ENCODE measurements at places on chromosomes 5 and 9.
A peak's percentile ranks its signal among the peaks of the same experiment; 100 is the strongest.

DNA sequence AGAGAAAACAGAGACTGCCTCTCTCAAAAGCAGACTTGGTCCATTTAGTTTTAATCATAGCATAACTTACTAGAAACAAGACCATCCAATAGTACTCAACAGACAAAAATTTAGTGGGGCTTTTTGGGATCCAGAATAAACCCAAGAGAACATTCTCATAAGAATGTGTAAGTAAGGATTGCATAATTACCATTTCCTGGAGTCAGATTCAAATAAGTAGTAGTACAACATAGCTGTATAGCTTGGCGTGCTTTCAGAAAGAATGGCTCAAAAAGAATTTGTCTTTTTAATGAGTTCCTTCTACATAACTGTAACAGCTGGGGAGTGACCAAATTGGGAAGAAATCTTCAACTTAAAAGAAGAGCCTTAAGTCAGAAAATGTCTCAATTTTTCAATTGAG is 145.4 kb downstream of the DENND1A start:
- no peak for DNase-seq

- no peak for DNase-seq
These were observed 9.4 kb upstream of the RNF180 start for GRCh38 chr5:64156261-64156660.

DNA sequence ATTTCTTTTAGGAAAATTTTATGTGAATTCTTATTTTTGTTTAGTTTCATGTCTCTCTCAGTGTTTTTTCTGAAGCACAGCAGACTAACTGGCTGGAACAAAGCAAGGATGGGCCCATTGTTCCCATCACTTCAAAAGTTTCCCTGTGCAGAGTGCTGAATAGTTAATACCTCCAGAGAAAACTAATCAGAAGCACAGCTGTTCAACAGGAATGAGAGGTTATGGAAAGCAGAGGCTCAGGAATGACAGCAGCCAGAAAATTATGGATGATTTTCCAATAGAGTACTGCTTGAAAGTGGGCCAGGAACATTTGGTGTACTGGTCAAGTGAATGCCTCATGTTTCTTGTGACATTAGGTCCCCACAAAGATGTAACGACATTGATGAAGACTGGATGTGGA is 173.0 kb upstream of the TARS1 start:
- no peak for DNase-seq

DNA sequence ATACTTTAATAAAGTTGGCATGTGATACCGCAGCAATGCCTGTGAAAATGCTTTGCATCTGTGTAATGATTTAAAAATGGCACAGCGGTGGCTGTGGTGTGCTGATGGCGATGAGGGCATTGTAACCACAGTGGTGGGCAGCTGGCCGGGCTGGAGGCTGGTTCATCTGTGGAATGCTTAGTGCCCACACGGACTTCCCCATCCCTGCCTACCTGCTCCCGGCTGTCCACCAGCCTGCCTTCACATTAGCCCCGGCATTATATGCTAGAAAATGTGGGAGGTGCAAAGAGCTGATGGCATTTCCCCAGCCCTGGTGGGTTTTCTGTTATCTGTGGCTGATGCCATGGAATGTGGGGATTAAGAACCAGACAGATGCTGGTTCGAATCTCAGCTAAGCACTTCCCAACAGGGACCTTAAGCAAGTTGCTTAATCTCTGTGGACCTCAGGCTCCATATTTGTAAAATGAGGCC is 2.9 kb upstream of the NDST1 start:
- no peak for DNase-seq

- DNase-seq, result no peak
These were observed 61.3 kb downstream of the DROSHA start for GRCh38 chr5:31470608-31471007.

DNA sequence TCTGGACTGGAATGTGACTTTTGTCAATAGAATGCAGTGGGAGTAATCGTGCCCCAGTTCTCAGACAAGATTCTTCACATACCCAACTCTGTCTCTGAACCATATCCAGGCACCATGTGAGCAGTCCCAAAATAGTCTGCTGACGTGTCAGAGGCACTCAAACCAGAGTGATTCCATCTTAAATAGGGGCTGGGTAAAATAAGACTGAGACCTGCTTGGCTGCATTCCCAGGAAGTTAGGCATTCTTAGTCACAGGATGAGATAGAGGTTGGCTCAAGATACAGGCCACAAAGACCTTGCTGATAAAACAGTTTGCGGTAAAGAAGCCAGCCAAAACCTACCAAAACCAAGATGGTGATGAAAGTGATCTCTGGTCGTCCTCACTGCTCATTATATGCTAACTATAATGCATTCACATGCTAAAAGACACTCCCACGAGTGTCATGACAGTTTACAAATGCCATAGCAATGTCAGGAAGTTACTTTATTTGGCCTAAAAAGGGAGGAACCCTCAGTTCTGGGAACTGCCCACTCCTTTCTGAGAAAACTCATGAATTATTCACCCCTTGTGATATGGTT is 16.9 kb upstream of the PLCXD3 start:
- DNase-seq, result no peak

DNA sequence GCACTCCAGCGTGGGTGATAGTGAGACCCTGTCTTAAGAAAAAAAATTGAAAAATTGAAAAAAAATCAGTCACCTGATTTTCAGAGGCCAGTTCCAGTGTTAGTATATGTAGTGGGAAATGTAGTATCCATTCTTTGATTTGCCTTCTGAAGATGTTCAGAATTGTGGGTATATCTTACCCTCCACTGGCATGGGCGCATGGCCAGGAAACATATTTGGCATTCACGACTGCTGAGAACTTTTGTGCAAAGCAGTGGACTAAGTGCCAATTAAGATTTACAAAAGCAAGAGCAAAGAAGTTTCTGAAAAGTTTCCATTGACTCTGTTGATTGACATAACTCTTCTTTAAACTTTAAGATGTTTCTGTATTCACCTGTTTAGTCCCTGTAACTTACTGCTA is 2.4 kb downstream of the CAVIN4 start:
- no peak for DNase-seq

DNA sequence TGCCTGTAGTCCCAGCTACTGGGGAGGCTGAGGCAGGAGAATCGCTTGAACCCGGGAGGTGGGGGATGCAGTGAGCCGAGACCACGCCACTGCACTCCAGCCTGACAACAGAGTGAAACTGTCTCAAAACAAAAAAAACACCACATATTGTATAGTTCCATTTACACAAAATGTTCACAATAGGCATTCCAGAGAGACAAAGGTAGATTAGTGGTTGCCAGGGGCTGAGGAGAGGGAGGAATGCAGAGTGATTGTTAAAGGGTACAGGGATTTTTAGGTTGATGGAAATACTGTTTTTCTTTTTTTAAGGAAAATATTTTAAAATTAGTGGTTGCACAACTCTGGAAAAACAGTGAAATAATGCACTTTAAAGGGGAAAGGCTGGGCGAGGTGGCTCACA is 19.6 kb downstream of the ETF1 start:
- DNase-seq, result no peak

DNA sequence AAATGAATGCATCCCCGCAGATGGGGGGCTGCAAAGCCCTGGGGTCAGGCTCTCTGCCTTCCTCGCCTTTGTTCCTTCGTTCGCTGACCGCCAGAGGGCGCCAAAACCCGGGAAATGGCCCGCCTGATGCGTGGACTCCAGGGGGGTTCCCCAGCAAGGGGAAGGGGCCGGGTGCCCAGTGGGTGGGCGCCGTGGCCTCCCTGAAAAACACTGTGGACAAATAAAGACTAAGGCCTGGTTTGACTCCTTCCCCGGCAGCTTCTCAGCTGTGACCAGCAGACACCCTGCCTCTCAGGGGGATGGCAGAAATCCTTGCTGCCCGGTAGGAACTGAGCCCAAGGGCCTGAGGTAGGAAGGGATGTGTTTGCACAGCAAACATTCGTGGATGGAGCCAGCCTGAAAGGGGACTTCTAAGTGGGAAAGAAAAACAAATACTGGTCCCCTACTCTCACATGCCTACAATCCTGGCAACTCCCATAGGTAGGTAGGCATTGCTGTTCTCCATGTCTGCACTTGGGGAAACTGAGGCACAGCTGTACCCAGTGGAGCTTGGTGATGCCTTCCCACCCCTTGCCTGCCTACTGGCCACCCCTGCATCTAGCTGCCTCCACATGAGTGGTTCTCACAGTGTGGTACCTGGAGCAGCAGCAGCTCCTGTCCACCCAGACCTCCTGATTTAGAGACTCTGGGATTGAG is 57.7 kb downstream of the DUSP1 start:
- DNase-seq, result no peak

DNA sequence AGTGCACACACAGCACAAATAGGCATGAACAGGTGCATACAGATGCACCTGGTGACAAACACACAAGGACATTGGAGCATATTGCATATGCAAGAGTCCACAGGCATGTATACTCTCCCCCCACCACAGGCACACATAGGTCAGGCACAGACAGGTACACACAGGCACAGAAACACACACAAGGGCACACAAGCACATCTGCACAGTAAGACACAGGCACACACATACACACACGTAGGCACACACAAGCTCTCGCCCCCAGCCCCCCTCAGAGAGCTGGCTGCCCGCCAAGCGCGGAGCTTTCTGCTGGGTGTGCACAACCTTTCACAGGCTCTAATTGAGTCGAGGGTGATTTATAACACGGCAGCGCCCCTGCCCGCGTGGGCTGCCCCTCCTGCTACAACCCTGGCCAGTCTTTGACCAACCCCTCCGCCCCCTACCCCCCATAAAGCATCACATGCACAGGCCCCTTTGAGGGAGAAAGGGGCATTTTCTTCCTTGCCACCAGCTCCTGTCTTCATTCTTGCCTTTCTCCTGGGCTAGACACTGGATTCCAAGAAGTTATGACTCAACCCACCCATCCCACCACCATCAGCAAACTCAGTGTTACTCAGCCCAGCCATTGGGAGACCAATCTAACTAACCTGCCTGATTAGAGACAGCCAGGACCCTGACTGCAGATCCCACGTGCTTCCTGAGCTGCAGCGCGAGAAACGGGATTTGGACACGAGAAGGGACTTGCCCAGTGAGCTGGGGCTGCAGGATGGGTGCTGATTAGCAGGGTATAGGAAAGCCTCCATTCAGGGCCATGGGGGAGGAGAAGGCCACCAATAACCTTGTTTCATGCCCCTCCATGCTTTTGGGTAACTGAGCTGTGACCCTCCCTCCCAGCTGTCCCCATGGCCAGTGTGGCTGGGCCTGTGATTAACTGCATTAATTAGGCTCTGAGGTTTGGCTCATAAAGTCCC is 42.8 kb upstream of the PSD2 start:
- no peak for DNase-seq

DNA sequence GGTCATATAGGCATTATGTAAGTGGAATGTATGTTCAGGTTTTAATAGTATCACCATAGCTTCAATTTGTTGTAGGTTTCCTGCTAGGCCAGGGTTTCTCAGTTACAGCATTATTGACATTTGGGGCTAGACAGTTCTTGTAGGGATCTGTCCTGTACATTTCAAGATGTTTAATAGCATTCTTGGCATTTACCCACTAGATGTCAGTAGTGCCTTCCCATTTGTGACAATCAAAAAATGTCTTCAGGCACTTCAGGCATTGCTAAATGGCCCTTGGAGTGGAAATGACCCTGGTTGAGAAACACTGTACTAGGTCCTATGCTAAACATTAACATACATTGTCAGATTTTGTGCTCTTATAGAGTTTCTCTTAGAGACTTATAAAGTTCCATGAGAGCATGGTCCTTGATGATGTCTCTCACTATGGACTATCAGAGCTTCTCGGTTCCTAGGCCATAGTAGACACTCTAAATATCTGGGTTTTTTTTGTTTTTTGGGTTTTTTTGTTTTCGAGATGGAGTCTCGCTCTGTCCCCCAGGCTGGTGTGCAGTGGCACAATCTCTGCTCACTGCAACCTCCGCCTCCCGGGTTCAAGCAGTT is 1.4 kb downstream of the KIF20A start:
- DNase-seq, result peak; percentile 46

DNA sequence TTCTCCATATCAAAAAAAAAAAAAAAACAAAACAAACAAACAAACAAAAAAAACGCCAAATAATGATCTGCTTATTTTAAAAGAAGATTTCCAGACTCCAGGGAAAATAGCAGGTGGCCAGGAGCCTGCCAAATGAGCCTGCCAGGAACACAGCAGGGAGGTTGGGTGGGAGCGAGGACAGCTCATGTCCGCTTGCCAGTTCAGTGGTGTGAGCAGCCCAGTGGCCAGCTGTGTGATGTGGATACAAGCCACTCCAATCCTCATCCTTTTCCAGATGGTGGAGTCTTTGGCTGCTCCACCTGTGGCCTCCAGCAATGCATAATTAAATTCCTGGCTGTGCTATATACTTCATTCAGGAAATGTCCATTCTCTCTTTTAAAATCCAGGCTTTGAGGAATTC is 1025.1 kb upstream of the C9orf72 start:
- no peak for DNase-seq

DNA sequence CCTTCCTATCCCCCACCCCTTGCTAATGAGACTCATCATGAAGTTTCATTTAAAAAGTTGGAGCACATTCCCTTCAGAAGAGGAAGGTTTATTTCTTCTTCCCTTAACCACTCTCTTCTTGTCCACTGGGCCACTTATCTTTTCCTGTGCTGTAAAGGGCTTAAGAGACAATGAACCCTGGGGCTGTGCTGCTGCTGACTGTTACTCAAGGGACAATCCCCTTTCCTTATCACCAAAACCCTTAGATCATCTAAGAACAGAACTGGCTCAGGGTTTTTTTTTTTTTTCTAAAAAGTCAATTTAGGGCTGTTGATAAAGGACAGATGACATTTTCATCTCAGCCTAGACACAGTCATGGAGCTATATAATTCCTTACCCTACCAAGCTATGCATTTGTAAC is 29.6 kb downstream of the CAPSL start:
- no peak for DNase-seq

DNA sequence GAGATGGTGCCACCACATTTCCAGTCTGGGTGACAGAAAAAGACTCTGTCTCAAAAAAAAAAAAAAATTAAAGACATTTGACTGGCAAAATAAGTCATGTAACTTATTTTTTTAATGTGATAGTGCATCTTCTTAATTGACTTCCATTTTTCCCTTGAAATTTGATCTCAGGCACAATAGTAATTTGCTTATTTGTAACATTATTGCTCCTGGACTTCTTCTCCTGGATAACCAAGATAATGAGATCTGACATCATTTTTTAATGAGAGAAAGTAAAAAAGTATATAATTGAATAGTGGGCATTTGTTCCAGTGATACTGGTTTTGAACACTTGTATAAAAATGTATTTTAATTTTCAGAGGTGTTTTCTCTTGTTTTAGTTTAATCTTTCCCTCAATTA is 3.5 kb downstream of the ARHGEF28 start:
- DNase-seq, result no peak

DNA sequence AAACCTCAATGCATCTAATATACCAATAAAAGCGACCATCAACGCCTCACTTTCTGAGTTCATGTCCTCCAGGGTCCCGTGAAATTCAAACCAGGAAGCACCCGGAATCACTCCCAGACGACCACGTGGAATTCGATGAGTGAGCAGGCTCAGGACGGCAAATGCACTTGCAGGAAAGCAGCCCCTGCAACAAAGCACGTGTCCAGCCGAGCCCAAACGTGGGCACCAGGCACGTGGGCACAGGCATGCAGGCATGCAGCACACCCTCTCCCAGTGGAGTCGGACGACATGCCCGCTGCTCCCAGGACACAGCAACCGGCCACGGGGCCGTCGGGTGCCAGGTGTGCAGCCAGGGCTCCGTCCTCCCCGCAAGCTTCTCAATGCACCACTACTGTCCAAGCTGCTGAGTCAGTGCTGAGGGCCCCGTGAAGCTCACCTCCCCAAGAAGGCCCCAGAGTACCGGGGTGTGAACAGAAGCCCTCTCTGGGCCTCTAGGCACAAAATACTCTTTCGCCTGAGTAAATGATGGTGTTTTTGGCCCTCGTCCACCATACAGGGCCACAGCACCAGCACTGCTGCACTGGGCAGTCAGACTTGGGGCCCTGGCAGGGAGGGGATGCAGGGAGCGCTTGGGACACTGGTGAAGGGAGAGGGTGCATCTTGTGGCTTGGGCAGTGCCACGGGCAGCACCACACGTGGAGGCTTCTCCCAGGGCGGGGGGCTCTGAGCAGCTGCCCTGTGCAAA is 87.6 kb downstream of the VAV2 start:
- DNase-seq, result no peak
